ENCODE measurements at places on chromosomes 3 and 15.
A peak's percentile ranks its signal among the peaks of the same experiment; 100 is the strongest.

DNA sequence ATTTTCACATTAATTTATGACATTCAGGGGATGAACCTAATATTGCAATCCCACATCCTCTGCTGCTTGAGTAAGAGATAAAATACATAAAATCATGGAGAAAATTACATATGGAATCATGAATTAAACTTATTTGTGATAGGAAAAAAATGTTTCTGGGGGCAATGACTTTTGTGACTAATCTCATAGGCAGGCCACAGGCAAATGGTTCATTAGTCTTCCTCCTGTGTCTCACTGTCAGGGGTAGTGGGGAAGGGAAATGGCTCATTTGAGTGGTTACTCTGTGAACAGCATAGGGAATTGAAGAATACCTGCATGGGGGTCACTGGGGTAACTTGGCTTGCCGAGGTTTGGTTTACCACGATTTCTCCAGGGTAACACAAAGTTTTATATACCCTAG is 72.0 kb downstream of the TFG start:
- DNase-seq: peak; percentile 21

DNA sequence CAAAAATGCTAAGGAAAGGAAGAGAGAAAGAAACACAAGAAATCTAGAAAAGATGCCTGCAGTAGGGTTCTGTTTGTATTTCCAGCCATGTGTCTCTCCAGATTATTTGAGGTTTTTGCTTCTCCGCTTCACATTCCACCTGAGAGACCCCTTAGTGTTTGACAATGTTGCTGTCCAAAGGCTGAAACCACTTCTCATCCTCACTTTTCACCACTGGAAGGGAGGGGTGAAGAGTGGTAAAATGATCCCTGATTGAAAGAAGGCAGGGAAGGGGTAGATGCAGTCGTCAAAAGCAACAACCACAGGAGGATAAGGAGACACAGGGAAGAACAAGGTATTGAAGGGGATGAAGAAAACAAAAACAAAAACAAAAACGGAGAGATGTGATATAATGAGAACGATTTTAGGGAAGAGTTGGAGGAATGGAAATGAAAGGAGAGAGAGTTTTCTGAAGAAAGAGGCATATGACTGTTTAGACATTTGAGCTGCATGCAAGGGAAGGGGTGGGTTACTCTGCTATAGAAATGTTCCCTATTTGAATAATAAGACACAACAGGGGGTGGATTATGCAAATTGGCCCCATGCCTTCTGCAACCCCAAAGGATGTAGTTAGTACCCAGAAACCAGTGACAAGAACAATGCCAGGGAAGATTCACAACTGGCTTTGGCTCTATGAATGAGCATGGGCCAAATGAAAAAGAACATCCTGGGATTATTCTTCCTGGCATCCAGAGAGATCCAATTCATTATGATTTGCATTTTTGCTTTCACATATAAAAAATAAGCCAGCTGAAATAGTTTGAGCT is 235.9 kb downstream of the GAP43 start:
- no peak for DNase-seq

DNA sequence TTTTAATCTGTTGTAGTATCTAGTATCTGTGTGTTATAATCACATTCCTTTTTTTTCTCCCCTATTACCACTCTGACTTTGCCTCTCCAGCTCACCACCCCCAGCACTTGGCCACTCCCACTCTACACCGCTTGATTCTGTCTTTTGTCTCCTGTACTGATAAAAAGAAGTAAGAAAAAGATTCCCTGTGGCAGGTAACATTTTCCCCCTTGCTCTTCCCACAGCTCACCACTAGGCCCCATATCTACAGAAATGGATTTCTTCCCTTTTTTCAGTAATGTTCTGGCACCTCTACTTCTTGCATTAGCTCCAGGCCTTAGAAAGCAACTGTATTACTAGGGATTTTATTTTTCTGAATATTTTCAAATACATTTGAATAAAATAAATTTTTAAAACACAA is 25.6 kb downstream of the KCNH8 start:
- DNase-seq: no peak

DNA sequence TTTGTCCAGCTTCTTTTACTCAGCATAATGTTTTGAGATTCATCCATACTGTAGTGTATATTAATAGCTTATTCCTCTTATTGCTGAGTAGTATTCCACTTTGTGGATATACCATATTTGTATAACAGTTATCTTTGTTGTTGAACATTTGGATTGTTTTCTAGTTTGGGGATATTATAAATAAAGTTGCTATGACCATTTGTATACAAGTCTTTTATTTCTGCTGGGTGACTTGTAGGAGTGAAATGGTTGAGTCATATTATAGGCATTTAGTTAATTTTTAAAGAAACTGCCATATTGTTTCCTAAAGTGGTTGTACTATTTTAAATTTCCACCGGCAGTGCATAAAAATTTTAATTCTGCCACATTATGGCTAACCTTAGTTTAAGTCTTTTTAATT is 53.4 kb downstream of the RPL39L start:
- no peak for DNase-seq

DNA sequence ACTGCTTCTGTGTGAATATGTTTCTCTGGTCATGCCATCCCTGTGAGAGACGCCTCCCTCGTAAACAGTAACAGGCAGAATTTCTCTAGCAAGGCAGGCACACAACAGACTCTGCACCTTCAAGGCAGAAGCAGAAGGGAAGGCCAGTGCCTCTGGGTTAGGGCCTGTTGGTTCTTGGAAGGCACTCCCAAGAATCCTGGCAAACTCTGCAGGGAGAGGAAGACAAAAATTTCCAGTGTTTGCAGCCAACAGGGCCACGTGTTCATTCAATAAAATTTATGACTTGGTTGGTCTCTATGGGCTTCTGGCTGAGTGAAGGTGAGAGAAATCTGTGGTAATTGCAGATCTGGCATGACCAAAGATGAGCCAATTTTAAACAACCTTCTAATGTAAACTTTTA is 39.3 kb downstream of the NFKBIZ start:
- peak; percentile 26 for DNase-seq

- DNase-seq: no peak
Measured at GRCh38 chr15:101255051-101255395, 3.2 kb upstream of the CHSY1 start.

DNA sequence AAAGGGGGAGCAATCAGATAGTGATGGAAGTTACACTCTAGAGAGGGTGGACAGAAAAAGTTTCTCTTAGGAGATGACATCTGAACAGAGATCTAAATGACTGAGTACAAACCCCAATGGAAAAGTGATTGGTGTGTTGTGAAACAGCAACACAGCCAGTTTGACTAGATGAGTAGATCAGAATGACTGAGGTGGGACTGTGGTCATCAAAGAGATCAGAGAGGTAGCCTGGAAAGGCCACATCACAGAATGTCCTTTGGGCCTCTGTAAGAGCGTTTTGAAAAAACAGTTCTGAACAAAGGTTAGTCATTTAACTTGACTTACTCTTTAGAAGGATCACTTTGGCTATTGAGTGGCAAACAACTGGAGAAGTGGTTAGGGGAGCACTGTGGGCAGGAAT is 10.6 kb downstream of the LRRC58 start:
- no peak for DNase-seq

DNA sequence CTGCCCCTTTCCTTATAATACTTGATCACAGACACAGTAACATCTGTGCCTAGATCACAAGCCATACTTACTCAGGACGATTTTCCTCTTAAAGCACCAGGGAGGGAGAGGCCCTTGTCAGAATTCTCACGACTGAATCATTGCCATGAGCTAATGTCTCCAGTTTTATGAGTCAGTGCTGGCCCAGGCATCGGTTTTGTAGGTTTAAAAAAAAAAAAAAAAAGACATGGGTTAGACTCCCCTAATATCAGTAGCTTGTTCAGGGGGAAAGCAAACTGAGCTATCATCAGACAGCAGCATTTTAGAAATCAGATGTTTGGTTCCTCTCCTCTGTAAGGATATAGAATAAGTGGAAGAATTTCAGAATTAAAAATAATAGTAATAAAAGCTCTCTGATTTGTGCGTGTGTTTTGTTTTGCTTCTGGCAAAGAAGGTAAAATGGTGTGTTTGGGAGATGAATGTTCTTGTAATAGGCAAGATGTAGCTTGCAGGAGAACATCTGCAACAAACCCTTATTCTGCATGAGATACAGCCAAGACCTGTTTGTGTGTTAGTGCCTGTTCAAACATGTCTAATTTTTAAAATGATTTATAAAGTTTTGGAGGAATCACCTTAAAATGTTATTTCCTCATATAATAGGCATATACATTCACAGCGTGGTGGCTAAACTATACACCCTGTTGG is 193.6 kb downstream of the TP63 start:
- DNase-seq: peak; percentile 90

DNA sequence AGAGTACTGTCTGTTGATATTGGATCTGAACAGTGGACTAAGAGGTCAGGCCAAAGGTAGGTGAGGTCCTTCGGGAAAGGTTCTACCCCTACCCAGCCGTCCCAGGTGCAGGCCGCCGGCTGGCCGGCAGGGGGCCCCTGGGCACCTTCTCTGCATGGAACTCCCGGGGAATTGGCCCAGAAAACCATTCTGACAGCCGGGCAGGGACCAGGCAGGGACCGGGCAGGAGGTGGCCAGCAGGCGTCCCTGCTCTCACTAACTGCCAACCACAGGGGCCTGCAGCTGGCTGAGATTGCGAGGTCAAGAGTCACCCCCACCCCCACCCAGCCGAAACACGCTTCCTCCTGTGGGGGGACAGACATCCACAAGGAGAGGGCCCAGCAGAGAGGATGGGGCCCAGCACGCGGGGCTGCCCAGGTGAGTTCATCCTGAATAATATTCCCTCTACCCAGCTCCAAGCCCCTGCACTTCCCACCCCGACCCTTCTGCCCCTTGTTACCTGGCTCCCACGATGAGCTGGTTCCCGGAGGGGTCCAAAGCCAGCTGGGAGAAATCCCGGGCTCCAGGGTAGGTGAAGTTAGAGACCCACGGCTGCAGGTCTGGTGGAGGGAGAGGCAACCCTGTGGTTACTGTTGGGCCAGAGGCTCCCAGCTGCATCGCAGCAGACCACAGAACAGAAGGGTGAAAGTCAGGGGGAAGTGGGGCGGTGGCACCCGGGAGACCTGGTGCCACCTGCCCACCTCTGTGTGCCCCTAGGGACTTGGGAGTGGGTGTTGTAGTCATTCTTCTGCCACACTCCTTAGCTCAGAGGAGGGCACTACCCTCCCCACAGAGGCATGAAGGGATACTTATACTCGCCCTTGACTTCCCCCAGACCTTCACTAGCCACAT is 84.4 kb downstream of the SEMA5B start:
- peak; percentile 86 for DNase-seq

DNA sequence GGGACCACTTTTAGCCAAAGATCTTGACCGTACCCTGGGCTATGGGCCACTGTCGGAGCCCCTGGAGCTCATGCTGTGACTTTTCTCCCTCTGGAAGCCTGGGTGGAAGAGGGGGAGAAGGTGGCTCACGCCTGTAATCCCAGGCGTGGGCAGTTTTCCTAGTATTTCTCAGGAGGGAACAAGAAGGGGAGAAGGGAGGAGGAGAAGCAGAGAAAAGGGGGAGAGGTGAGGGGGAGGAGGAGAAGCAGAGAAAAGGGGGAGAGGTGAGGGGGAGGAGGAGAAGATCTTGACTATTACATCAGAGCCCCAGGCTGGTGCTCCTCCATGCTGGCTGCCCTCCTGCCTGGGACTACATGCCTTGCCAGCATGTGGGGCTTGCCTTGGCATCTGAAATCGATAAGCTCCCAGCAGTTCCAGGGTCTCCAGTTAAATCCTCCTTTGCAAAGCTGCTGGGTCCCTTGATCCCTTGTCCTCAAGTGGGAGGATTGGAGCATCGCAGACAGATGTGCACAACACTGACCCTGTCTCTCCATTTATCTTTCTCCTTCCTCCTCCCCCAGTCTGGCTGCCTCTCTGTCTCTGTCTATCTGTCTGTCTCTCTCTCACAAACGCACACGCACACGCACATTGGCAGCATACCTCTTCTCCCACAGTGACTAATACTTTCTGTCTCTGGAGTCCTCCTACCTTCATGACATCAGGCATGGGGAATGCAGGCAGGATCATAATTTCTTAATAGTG is 41.6 kb downstream of the MRAS start:
- DNase-seq: peak; percentile 86

DNA sequence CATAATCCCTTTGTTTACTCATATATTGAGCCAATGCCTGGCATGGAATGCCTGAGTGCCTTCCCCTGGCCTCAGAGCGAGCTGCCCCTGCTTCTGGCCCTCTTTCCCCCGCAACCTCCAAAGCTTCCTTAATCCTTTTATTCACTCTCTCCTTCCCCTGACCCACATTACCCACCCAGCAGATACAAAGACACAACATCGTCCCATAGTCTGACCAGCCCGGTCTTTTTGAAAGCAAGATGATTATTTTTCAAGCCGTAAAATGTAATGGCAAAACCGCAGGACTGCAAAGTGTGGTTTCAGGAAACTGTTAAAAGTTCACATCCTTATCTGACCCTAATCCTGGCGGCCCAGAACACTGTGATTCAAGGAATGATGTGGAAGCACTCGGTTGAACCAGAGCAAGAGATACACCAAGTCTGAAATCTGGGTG is 78.4 kb upstream of the LRTM1 start:
- no peak for DNase-seq

GRCh38 chr15:98731712-98732450 is 83.5 kb downstream of the IGF1R start:
- no peak for DNase-seq

All from AG20443 (cell line).